ENCODE measurements at places on chromosomes 1 and 21.

DNA sequence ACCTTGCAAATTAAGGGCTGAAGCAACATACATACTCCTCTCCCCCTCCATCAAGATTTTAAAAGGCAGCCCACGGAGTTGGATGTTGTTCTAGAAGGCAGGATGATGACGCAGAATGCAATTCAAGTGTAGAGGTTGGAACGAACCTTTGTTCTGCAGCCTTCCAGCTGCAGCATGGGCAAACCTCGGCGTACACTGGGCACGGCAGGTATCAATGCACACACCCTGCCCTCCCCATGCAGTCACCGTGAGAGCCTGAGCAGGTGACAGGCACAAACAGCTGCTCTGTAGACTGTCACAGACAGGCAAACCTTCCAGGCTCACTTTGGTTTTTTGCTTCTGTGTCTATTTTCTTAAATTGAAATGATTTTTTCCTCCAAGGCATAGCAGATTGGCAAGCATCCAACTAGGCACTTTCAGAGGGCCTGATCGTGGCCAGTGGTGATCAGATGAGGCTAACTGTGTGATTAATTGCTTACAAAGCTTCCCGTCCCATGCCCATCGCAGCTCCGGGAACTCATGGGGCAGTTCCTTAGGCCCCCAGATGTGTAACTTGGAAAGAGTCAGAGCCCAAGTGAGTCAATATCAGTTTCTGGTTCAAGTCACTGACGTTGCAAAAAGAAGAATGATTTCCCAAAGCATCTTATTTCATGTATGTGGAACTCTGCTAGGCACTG is 82.3 kb downstream of the ITPKB start:
- no peak for DNase-seq

DNA sequence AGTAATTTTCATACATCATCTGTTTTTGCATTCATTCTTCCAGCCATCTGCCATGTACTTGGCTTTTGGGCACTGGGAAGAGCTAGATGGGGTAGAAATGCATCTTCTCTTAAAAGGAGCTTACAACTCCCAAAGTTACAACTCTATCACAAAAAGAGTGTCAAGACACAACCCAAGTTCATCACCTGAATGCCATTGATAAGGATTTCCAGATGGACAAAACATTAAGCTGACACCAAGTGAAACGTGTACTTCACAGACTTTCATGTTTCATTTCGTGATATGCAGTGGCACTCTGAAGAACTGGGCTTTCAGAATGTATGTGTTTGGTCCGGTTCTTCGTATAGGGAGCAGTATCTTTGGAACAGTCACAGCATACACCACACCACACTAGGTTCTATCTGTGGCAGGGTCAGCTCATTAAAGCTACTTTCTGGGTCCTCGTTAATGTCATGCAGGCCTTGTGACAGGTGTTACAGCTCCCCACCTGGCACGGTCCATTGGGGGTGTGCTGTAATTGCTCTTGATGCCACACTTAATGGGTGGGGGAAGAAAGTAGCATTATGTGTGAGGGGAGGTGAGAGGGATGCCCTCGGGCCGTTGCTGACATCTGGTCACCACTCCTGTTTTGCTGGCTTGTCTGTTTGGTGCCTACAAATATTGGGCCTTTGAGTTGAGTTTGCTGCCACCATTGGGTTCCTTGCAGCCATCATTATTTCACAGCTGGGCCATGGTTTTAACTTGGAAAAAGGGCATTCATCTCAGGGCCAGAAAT is 164.9 kb downstream of the NFIA start:
- no peak for DNase-seq

DNA sequence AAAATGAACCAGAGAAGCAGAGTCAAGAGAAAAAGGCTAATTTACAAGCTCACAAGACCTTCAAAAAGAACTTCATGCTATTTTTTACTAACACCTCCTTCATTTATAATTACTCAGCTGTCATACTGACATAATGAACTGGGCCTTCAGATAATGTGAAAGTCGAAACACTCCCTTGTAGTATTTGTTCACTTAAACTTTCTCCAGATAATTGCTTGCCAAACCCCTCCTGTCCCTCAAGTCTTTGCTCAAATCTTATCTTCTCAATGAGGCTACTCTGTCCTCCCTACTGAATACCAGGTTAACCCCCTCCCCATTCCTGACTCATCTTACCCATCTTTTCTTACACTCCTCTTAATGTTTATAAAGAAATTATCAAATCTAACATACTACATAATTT is 11.1 kb upstream of the MAP3K21 start:
- DNase-seq, result no peak

DNA sequence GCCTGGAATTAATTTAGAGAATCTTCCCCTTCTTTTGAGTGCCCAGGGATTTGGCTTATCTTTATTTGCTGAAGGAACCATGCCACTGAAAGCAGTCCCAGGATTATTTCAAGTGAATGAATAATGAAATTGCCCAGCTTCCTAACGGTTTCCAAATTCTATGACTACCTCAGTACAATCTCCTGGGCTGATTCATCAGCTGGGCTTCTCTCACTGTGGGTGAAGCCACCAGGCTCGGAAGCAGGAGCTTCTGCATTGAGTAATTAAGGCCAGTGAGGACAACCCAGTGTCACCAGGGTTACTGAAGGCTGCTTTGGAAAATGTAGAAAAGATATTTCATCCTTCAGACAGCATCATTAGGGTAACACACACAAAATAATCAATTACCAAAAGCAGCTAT is 169.8 kb downstream of the DAB1 start:
- DNase-seq, result no peak

GRCh38 chr1:182359645-182360044 is 31.9 kb downstream of the GLUL start:
- DNase-seq, result no peak

DNA sequence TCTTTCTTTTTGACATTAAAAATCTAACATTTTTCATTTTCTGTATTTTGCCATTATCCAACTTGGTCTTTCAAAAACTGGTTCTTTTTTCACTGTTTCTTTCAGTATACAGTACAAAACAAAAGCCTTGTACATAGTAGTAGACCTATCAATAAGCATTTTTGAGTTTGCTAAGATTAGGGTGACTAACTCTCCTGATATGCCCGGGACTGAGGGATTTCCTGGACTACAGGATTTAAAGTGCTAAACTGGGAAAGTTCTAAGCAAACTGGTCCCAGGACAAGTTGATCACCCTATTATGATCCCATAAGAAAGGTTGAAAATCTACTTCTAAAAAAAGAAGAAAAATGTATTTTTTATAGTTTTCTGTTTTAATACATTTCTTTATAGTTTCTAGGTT is 120.9 kb downstream of the USP25 start:
- no peak for DNase-seq

DNA sequence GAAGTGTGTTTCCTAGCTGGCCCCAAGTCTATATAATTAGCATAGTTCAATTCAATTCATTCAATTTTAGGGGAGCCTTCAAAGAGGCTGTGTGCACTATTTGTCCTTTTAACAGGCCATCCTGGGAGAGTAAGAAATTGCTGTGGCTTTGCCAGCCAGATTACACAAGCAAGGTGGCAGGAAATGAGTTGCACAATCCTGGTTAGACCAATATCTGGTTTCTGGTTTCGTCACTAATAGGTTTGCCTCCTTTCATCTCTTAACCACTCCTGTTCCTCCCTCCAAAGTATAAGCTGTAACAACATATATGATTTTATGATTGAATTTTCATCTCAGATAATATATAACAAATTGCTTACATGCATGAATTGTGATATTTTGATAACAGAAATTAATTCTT is 84.1 kb upstream of the NEGR1 start:
- no peak for DNase-seq

- DNase-seq, result no peak
Measured at GRCh38 chr1:10027027-10027426, 5.7 kb upstream of the UBE4B start.

GRCh38 chr1:115199416-115200132 is 110.3 kb upstream of the TSPAN2 start:
- DNase-seq, result no peak

DNA sequence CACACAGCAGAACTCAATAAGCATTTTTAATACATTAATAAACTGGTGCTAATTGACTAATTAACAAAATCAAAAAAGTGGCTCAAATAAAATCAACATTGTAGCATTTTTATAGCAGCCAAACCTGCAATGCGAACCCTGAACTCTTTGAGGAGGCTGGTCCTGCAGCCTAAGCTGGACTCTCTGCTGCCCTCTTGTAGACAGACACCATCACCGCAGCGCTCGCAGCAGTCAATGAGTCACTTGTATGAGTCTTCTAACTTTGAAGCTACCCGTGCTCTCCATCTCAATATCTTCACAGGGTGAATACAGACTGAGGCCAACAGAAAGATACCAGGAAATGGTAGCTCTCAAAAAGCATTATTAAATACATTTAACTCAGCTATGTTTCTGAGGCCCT is 9.7 kb upstream of the KRTAP7-1 start:
- peak; percentile 29 for DNase-seq

GRCh38 chr1:166908942-166909341 is 32.9 kb upstream of the TADA1 start:
- no peak for DNase-seq

DNA sequence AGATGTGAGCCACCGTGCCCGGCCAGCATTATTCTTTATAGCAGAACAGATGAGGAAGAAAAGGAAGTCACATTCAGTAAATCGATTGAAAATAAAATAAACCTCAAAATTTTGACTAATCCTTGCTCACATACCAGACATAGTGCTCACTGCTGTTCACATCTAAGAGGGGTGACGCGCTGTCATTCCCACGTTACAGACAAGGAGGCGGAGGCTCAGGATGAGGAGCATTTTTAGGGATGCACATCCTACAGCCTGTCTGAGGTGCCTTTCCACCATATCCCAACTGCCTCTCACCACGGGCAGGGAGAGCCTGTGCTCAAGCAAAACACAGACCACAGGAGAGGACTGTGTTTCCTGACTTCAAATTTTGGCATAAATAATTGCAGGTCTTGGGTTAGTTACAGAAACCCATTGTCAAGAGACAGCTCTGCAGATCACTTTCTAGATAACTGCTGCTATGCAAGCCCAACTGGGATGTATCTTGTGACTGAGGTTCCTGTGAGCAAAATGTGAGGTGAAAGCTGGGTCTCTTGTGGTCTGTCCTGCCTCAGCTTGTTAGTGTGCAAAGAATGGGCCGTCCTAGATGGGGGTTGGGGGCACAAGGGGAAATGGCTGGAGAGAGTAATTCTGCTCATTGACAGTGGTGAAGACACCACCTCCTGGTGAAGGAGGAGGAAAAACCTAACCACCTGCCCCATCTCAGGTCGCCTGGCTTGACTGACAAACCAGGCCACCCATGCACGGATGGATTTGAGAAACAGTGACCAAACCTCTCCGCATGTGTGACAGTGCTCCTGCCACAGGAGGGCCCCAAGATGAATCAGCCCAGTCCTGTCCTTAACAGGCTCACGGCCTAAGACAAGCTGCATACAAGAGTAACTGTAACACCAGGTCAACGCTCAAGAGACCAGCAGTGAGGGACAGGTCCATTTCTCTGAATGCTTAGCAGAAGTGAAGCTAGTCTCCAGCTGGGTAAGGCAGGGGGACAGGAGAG is 8.2 kb downstream of the TNN start:
- DNase-seq, result no peak

DNA sequence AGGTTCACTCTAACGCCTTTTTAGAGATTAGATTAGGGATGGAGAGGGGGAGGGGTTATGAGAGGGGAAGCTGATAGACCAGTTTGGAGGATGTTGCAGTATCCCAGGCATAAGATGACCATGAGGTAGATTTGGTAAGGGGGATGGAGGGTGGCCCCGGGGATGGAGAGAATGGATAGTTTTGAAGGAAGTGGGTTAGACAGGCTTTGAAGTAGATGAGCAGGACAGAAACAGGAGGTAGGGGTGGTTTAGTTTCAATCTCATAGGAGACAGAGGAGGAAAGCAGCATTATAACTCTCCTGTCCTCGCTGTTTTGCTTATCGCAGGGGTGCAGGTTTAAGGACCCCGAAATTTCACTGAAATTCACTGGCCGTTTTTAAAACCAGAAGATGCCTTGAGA is 11.8 kb downstream of the UBIAD1 start:
- no peak for DNase-seq

- no peak for DNase-seq
Measured at GRCh38 chr1:114003431-114003830, 24.2 kb downstream of the OLFML3 start.

DNA sequence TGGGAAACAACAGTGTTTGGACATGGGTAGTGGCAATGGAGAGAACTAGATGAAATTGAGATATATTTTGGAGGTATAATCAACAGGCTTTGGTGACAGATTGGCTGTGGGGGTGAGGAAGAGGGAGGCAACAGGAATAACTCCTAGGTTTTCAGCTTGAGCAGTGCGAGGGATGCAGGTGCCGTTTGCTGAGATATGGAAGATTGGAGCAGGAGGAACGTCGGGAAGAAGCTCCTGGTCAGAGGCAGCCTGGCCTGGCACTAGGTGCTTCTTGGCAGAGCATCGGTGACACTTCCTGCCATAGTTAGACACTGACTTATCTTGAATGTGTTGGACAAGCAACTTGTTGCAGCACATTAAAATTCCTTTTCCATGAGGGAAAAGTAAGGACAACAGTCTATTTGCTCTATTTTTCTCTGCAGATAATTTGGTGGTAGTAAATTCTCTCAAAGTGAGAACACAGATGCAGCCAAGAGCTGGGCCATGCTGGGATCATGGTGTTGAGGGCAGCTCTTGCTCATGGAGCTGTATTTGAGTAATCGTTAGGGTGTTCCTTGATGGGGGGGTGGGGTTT is 21.5 kb upstream of the MYSM1 start:
- no peak for DNase-seq

GRCh38 chr1:106793651-106794050 is 262.8 kb upstream of the PRMT6 start:
- DNase-seq, result no peak

DNA sequence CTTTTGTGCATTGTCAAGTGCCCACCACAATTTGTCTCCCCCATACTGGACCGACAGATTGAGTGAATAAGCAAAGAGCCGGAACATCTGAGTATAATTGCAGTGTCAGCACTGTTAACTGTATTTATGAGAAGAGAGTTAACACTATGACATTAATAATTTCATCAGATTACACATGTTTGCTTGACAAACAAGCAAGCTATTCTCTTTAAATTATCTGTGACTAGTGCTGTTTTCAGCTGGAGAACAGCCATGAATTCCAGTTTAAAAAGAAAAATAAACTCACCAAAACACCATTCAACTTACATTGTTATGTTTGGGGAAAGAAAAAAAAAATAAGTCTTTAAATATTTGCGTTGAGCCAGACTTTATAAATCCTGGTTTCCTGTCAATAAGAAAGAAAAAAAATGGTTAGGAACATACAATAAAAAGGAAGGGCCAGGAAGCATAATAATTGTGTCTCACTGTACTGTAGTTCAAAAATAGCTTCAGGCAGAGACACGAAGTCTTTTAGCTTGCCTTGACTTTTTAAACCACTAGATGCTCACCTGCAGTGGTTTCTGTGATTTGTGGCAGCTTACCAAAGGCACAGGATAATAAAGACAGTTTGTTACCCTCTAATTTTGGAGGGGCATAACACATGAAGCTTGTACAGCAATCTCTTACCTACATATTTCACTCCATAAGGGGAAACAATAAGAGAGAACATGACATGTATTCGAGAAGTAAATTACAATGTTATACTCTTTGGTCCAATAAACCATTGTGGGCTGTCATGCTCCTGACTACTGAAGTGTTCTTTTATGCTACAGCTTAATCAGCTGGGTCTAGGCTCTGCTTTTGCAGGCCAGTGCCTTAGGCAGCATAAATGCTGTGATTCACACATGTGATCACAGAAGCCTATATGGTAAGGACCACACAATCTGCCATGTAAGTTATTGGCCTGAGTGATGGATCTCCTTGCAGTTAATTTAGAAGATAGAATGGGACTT is 302.0 kb upstream of the ADGRL2 start:
- DNase-seq, result no peak

- no peak for DNase-seq
Measured at GRCh38 chr1:36304521-36304920, 1.6 kb upstream of the SH3D21 start.

GRCh38 chr1:201020040-201020591 is 3.4 kb downstream of the KIF21B start:
- peak; percentile 54 for DNase-seq

Data from stimulated activated naive CD8-positive, alpha-beta T cell treated with anti-CD3 and anti-CD28 coated beads, Interleukin-15, Interleukin-2, amounts not matched to agents 100 U/mL and 50 U/mL, for 24 hours (primary cell).